ENCODE measurements at places on chromosomes 2 and 18.

GRCh38 chr2:239401881-239402233 lies 1.0 kb upstream of the HDAC4 start:
- DNase-seq = no peak

- no peak for DNase-seq
Observed at GRCh38 chr2:16225071-16225470, 284.7 kb downstream of the MYCN start.

GRCh38 chr2:162072181-162072702 lies 1.8 kb downstream of the DPP4 start:
- DNase-seq = no peak

DNA sequence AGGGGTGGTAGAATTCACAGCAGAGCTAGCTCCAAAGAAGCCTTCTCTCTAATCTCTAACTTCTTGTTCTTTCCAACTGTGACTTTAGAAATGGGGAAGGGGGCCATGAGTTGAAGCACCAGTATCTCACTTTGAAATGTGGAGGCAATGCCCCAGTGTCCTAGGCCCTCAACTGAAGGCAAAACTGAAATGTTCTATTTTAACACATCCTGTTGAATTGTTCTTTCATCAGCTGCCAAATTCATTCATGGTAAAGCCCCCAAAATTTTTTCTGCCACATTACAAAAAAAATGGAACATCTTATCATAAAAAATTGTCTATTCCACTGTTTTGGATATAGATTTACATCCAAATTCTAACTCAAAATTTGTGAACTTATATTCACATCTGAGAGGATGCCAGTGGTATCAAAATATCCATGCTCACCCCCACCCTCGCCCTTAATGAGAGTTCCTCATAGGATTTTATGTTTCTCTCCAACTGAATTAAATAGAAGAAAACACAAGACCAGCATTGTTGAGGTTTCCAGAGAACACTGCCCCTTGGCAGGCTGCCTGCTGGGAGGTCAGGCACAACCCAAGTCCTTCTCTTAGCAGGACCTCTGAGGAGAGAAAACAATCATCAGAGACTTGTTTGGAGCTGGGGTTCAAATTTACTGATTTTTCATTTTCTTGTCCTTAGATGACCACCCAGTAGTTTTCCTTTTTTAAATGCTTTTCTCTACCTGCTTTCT lies 147.4 kb upstream of the PGAP1 start:
- DNase-seq = no peak

DNA sequence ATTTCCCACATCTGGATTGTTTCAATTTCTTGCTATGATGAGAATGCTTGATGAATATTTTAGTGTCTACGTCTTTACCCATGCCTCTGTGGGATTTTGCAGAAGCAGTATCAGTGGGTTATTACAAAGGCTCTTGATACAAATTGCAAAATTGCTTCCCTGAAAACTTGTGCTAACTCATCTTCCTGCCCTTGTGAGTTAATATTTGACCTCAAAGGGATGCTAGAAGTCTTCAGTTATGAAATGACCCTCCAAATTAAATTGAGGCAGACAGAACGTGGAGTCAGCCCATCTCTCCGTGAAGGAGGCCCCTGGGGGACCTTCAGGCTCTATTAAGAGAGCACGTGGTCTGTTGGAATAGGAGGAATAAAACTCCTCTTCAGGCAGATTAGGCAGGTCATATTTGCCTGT lies 239.2 kb upstream of the HS6ST1 start:
- DNase-seq = no peak

DNA sequence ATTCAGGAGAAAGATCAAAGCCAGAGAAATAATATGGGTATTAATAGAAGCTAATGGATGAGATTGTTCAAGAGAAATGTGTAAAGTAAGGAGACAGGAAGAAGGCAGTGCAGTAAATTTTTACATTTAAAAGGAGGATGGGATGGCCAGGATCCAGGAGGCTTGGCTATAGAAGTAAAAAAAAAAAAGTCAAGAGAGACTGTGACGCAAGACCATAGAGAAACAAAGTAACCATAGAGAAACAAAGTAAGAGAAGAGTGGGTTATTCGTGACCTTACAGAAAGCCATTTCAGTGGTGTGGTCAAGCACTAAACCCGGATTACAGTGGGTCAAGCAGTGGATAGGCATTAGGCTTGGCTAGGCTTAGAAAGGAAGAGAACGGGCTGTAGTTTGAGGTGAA lies 10.5 kb upstream of the FAM171B start:
- no peak for DNase-seq

GRCh38 chr2:60354713-60355112 lies 198.7 kb downstream of the BCL11A start:
- no peak for DNase-seq

DNA sequence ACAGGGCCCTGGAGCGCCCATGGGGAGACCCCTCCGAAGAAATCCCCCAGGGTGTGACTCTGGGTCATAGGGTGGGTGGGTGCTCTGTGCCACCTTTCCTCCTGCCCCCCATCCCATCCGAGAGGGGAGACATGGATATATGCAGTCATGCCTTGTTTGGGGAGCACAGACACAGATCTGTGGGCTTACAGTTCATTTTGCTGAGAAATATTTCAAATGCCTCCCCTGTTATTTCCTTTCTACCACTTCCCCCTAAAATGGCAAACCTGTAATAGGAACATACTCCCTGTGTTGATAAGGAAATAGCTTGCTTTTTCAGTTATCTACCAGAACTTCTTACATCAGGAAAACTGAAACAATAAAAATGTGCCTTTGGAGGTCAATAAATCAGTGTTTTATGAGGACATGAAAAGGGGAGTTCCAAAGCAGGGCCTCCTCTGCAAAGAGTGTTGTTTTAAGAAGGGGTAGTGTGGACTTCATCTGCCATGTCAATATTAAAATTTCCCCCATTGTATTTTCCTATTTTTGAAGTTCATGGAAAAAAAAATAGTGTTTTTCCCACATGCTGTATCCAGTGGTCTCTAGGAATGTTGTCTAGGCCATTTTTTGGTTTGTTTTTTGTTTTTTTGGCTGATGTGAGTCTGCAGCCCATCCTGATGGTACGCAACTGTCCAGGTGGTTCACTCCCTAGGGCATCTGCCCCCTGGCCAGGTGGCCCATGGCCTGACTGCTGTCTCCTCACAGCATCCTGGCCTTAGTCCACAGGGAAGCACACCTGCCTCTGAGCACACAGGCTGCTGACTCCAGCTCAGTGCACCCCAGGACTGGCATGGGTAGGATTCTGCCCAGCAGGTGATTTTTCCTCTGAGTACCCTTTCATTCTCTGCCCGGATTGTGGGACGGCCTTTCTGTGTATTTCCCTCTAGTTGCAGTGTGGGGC lies 3.7 kb downstream of the TNFRSF11A start:
- DNase-seq = no peak

DNA sequence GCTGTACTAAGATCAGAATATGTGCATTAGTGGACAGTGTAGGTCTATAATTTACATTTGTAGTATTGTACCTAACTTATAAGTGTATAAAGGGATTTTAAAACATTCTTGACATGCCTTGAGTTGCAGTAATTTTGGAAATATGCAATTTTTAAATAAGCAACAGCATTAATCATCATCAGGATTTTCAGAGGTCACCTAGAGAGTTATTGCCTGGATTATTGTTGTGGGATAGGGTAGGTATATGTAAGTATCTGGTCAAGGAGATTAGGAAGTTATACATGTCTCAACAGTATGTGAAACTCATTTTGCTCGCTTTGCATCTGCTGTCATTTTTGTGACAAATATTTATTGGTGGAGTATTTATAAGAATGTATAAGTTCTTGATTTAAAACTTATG lies 184.2 kb downstream of the WDR7 start:
- DNase-seq = no peak

DNA sequence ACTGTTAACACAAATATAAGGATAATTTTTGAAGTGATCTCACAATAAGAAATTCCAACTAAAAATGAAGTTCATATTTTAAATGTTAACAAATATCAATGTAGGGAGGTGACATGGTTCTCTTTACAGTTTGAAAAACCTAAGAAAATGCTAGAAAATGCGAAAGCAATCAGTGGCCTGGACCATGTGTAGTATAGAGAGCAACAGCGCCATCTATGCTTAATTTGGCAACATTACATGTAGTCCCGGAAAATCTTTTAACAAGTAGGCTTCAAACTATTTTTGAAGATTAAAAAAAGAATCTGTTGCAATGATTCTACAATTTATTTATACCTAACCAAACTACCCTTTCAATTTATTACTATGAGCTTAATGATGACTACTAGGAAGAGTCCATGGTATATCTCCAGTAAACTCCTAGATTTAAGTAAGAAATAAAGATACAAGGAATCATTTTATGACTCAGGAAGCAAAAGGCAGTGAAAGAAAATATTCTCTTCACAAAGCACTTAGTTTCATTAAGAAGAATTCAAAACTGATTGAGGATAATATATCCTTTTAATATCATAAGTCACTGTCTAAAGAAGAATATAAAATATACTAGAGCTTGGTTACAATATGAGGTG lies 33.3 kb downstream of the NDUFA10 start:
- no peak for DNase-seq

DNA sequence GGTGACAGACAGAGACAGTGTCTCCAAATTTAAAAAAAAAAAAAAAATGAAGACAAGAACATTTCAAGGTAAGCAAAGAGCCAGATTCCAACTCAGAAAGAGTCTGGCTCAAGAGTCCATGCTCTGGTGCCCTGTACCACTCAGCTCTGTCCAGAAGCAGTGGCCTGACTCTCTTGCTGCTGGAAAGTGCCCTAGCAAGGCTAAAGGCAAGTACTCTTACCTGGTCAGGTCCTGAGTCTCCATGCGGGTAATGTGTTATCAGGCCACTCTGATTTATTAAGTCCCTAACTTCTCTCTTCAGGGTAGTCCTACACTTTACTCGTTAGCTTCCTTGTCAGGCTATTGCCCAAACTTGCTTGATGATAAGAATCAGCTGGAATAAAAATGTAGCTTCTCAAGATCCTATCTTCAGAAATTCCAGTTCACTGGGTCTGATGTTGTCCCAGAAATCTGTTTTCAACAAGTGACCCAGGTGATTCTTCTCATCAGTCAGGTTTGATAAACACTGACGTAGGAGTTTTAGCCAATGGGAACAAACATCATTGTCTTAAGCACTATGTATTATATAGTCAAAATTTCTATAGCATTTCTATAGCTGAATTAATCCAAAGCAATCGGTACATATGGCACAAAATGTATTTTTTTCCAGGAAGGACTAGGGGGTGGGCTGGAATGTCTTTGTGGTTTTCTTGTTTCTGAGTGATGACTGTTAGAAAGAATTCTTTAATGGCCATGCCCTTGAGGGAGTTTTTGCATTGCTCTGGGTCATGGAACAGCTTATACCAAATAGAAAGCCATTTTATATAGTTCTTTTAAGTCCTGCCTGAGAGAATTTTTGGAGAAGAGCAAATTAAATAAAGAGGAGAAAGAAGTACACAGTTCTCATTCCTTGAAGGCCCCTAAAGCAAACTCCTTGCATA lies 139.9 kb upstream of the DNMT3A start:
- no peak for DNase-seq

GRCh38 chr2:68971591-68972231 lies 2.7 kb upstream of the GKN1 start:
- no peak for DNase-seq

GRCh38 chr2:62540408-62541168 lies 34.6 kb upstream of the TMEM17 start:
- DNase-seq = no peak

All from NK-92 treated with Interleukin-12 subunit alpha and Interleukin-12 subunit beta, amount 100 ng/mL, for 24 hours (cell line).